Non-pigmented ciliary epithelial cell (primary cell): ENCODE measurements at places on chromosomes 11 and 22.
A peak's percentile ranks its signal among the peaks of the same experiment; 100 is the strongest.

GRCh38 chr11:5620651-5621521 is 3.9 kb upstream of the TRIM34 start:
- DNase-seq, result peak; percentile 71

GRCh38 chr11:15602785-15603567 is 488.3 kb downstream of the INSC start:
- no peak for DNase-seq

GRCh38 chr22:16965560-16965959 is 42.5 kb downstream of the GAB4 start:
- DNase-seq, result no peak

GRCh38 chr11:122138744-122139594 is 23.0 kb upstream of the BLID start:
- DNase-seq, result no peak

GRCh38 chr11:62865635-62866034 is 15.1 kb upstream of the SLC3A2 start:
- no peak for DNase-seq

DNA sequence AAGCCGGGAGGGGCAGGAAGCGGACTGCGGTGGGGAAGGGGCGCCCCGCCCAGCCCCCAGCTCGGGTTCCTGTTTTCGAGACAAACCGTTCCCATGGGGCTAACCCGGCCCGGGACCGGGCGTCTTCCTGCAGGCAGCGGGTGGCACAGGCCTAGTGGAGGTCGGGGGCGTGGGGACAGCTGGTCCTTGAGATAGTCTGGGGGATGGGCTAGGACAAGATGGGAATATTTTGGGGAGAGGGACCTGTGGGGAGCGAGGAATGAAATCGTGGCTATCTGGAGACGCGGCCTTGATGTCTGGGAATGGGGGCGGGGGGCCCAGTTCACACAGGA is 1.2 kb upstream of the RASGRP2 start:
- DNase-seq, result no peak
